ENCODE measurements at places on chromosomes 3 and 15.

DNA sequence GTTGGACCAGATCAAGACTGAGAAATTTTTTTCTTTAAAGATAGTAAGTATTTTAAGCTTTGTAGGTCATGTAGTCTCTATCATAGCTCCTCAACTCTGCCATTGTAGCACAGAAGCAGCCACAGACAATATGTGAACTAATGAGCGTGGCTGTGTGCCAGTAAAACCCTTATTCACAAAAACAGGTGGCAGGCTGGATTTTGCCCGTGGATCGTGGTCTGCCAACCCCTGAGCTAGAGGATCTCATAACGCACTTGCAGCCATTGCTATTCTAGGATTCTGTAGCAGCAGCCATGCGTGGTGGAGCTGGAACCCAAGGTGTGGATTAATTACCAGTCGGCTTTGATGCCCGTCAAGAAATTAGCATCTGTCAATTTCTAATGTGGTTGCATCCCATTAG lies 68.7 kb upstream of the PLXNA1 start:
- DNase-seq, result no peak

- DNase-seq, result no peak
Observed at GRCh38 chr3:119586733-119587172, 7.5 kb downstream of the ADPRH start.

GRCh38 chr15:59326856-59327255 lies 45.8 kb downstream of the MYO1E start:
- DNase-seq, result no peak

GRCh38 chr3:103617961-103618360 lies 1183.1 kb downstream of the ZPLD1 start:
- DNase-seq, result no peak

GRCh38 chr3:196320137-196320536 lies 2.1 kb upstream of the DYNLT2B start:
- DNase-seq, result no peak

DNA sequence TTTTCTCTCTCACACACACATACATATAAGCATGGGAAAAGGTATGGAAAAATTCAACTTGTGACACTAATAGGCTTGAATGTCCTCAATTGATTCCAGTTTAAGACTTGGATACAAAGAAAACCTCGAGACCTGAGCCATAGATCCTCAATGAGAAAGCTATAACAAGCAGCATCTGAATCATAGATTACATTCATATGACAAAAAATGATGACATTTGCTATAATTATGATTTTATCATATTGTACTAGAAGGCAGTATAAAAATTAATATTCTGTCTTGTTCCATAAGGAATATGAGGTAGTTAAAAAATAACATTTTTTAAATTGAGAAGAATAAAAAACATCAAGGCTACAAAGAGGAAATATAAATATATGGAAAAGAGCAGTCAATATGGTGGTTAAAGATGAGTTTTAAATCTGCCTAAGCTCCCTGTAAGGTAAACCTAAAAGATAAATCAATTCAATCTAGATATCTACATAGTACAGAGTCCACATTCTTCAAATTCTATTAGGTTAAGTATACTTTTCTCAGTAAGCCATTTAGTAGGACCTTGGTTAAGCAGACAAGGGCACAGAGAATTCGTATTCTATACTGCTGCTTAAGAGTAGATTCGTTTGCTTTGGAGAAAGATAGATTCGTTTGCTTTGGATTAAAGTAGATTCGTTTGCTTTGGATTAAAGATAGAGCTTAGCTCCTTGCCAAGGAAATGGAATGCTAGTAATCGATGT lies 175.7 kb downstream of the STAG1 start:
- no peak for DNase-seq

GRCh38 chr3:182389071-182389815 lies 404.1 kb upstream of the ATP11B start:
- DNase-seq, result no peak

All from colonic mucosa (tissue), 4 donors.